ENCODE measurements at places on chromosomes 3 and 15.

DNA sequence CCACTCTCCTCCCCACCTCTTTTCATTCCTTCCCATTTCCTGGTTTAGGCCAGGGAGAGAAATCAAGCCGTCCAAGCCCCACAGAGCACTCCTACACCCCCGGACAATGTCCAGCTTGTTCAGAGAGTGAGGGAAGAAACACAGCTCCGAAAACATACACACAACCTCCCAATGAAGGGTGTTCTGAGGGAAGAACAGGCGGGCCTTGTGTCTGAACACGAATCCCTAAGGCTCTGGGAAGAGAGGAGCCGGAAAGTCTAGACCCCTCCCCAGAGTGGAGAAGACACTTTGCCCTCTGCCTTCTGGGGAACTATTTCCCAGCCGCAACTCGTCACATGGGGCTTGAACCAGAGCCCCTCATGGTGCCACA lies 30.5 kb downstream of the ACAN start:
- DNase-seq, result no peak

GRCh38 chr15:92968926-92969651 lies 69.0 kb downstream of the CHD2 start:
- DNase-seq, result no peak

DNA sequence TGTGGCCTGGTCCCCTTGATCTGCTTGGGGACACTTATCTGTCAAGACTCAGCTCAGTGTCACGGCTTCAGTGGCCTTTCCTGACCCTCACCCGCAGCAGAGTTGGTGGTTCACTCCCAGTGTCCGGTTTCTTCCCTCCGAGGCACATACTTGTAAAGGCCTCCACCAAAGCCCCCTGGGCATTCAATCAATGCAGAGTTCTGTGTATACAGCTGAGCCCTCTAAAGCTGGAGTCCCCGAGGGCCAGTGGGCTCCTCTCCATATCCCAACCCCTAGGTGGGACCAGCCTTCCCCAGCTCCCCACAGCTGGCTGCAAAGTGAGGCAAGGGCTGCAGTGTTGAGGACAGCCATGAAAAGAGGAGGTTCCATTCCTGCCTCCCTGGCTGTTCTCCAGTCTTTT lies 70.9 kb upstream of the RGMA start:
- no peak for DNase-seq

DNA sequence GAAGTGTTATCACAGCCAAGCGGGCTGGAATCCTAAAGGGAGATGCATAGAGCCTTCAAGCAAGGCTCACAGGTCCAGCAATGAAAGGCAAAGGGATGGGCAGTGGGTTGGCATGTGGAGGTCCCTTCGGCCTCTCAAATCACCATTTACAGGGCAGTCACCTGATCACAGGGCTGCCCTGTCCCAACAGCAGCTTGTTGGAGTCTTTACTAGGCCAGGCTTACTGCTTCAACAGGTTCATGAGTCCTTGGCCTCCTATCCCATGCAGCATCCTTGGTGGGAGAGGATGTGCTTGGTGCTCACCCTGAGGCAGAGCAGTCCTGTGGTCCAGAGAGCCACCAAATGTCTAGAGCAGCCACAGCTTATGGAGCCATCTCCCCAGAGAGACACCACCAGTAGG lies 24.2 kb upstream of the SKOR1 start:
- no peak for DNase-seq

DNA sequence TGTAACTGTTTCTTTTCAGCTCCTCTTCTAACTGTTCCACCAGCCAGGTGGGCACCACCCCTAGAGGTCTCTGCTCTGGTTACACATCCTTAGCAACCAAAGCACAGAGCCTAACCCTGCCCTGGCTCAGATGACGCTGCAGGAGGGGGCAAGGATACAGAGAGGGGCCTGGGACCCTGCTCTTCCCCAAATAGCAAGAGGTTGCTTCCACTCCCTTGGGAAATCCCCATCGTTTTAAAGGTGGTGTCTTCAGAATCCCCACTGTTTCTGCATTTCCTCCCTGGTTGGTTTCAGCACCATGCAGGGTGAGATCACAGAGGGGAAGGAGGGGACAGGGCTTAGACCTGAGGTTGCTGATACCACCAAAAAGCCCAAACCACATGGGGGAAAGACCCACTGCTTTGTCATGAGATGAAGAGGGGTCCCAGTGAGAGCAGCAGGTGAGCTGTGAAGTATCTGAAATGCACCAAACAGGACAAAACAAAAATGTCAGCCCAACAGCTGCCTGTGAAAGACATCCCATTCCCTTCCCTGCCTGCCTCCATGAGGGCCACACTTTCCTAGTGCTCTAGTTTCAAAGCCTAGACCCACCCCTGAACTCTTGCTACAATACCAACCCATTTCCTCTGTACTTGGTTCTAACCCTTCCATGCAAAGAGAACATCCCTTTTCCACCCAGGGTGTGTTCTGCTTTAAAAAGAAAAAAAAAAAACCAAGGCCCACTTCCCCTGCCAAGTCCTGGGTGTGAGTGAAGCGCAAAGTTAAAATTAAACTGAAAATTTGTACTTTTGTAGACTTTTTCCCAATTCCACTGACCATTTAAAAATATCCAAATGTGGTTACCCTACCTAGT lies 29.0 kb downstream of the ANP32A start:
- no peak for DNase-seq

DNA sequence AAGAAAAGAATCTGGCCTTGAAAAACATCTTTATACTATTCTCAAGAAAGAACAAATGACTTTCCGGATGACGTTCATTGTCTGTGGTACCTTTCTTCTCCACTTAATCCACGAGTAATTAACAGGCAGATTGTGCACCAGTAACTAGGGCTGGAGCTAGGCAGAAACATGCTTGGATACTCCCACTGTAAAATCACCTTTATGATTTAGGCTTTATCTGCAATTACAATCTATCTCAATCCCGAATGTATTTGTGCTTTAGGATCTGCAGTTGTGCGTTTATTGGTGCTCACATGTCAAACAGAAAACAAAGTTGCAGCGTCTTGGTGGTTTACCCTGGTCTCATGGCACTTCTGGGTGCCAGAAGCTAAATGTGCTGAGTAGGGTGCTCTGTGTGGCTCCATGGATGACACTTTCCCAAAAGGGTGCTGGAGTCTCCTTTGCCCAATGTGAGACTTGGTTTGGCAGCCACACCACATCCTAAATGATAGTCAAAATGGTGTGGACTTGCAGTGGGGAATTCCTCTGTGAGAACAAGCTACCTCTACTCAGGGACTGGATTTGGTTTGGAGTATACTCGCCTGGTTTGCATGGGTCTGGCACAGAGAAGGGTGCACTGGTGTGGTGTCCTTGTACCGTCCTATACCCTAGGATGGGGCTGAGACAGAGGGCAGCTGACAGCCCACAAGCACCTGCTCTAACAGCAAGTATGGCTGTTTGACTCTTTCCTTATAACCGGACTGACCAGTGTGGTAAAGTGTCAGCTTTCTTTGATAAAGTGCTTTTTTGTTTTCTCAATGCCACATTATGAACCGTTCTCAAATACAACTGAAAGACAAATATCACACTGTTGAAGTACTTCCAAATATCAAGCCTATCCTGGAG lies 7.7 kb downstream of the SERP1 start:
- no peak for DNase-seq

GRCh38 chr15:54675241-54675640 lies 521.5 kb downstream of the RSL24D1 start:
- DNase-seq, result no peak

DNA sequence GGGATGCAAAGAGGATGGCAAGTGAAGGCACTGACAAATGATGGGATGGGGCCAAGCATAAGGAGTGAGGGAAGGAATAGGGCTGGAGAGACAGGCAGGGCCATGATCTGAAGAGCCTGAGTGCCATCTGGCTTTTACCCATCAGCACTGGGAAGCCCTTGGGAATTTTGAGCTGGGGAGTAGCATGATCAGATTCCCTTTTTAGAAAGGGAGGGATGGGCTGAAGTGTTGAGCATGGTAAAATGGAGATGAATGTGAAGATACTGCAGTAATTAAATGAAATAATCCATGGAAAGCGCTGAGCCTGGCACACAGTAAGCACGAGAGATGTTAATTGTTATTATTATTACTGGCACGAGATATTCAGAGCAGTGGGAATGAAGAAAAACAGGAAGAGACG lies 9.9 kb downstream of the RBP1 start:
- no peak for DNase-seq

DNA sequence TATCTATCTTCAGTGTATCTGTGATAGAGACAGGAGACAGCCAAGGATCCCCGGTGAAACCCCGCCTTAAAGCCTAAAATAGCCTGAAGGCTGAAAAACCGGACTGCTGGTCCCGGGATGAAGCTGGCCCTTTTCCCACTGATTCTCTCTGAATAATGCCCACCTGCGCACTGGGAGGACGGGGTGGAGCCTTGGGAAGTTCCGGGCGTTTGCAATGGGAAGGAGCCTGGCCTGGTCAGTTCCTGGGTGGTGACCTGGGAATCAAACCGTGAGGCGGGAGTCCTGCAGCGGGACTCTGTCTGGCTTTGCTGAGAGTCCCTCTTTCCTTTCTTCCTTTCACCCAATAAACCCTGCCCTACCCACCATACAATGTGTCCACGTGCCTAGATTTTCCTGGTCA lies 157.9 kb downstream of the C3orf38 start:
- DNase-seq, result no peak

GRCh38 chr3:122493296-122493695 lies 21.4 kb downstream of the KPNA1 start:
- DNase-seq, result no peak

GRCh38 chr3:162217647-162218046 lies 721.0 kb downstream of the OTOL1 start:
- DNase-seq, result peak; percentile 48

DNA sequence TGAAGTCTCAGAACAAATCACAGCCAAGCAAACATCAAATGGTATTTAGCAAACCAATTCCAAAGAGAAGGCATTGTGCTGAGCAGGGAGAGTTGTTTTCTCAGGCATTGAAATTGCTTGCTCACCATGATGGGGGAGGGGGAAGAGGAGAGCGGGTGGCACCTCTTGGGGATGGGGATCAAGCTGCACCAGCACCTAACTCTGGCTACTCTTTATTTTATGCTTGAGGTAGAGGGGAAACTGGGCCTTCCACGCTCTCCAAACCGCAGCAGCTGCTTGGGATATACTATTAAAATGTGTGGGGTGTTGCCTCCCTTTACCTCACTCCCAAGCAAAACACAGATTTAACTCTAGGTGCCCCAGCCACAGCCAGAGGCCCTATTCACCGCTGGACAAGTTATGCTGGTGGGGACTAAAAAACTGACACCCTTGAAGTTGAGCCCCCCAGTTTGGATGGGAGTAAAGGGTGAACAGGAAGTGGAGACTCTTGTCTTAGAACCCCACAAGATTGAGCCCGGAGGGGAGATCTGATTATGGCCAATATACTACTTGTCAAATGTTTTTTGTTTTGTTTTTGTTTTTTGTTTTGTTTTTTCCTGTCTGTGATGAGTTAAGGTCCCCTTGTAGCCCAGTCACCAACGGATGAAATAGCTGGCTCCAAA lies 5.0 kb upstream of the FOXB1 start:
- DNase-seq, result no peak

DNA sequence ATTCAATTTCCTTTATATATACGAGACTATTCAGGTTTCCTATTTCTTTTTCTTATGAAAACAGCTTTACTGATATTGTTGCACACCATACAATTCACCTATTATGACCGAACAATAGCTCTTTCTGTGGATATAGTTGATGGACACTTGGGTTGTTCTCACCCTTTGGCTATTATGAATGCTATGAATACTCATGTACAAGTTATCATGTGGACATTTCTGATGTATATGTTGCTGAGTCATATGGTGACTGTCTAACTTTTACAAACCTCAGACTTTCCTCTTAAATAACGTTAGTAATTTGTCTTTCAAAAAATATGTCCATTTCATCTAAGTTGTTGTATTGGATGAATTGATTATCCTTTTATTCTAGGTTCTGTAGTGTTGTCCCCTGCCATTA lies 15.7 kb upstream of the USF3 start:
- DNase-seq, result no peak

GRCh38 chr3:31421314-31422048 lies 111.2 kb upstream of the STT3B start:
- no peak for DNase-seq

DNA sequence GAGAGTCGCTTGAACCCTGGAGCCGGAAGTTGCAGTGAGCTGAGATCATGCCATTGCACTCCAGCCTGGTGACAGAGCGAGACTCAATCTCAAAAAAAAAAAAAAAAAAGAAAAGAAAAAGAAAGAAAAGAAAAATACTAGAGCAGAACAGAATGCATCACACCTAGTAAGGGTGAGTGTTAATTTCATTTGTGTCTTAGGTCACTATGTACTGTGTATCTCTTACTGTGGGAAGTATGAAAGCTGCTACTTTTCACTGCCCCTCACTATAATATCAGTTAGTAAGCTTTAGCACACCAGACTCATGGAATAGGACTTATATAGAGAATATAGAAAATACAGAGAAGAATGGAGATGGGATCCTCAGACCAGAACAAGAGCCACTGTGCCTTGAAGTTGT lies 45.9 kb upstream of the RASA2 start:
- no peak for DNase-seq

- no peak for DNase-seq
Measured at GRCh38 chr15:92524874-92525565, 130.6 kb downstream of the FAM174B start.

DNA sequence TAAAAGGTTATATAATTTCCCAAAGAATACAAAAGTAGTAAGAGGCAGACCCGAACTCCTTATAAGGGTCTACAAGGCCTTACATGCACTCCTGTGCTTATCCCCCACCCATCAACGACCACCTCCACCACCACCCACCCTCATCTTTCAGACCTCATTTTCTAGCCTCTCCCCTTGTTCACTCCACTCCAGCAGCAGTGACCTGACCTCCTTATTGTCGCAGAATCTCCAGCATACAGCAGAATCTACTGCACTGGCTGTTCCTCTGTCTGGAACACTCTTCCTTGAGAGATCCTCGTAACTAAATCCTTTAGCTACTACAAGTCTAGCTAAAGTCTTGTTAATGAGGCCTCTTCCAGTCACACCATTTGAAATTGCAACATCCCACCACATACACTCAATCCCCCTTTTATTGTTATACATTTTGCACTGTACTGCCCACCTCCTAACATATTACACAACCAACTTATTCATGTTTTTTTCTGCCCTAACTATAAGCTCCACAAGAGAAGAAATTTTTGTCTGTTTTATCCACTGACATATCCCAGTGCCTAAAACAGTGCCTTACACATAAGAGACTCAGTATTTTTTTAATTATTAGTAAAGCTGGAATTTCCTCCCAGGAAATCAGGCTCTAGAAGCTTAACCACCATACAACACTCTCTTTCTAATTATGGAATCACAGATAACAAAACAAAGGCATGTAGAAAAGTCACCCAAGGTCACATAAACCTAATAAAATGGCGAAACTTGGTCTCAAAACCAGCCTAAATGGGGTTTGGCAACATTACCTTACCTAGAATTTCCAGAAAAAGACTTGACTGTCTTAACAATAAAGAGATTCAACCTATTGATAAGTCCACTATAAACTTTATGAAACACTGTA lies 40.2 kb downstream of the ZNF148 start:
- DNase-seq, result no peak
